Activated CD4-positive, alpha-beta T cell treated with anti-CD3 and anti-CD28 coated beads for 4 hours (primary cell): ENCODE measurements at places on chromosomes 11 and 22.
A peak's percentile ranks its signal among the peaks of the same experiment; 100 is the strongest.

GRCh38 chr11:61532134-61533038, 23.8 kb downstream of the LRRC10B start:
- peak; percentile 47 for DNase-seq

- no peak for DNase-seq
These were observed 53.4 kb upstream of the WNT7B start for GRCh38 chr22:46030231-46030880.

GRCh38 chr11:83511646-83512045, 225.5 kb upstream of the CCDC90B start:
- DNase-seq, result no peak

DNA sequence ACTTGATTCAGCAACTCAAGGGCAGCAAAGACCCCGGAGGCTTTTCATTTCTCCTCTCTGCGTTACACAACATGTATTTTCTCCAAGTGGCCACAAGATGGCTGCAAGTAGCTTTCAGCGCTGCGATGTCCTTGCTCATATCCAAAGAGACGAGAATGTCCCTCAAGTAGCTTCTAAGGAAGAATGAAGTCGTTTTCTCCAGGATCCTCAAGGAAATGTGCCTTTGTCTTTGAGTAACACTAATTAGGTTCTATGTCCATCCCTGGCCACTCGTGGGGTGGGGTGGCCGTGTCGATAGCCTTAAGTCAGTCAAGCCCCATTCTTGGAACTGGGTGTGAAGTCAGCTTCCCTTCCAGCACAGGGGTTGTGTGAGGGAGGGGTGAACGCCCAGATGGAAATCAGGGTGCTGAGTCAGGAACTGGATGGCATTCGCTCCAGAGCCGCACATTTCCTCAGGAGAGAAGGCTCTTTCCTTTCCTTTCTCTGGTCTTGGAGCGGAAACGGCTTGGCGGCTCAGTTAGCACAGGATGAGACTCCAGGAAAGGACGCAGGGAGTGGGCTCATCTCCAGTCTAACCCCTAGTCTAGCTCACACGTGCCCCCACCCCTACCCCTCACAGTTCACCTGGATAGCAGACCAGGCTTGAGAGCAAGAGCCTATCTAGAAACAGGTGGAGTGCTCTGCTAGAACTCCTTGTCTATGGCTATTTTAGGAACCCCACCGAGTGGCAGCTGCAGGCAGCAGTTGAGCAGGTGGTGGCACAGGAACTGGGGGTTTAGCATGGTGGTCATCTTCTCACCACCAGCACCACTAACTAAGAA, 44.3 kb downstream of the NNMT start:
- peak; percentile 25 for DNase-seq

DNA sequence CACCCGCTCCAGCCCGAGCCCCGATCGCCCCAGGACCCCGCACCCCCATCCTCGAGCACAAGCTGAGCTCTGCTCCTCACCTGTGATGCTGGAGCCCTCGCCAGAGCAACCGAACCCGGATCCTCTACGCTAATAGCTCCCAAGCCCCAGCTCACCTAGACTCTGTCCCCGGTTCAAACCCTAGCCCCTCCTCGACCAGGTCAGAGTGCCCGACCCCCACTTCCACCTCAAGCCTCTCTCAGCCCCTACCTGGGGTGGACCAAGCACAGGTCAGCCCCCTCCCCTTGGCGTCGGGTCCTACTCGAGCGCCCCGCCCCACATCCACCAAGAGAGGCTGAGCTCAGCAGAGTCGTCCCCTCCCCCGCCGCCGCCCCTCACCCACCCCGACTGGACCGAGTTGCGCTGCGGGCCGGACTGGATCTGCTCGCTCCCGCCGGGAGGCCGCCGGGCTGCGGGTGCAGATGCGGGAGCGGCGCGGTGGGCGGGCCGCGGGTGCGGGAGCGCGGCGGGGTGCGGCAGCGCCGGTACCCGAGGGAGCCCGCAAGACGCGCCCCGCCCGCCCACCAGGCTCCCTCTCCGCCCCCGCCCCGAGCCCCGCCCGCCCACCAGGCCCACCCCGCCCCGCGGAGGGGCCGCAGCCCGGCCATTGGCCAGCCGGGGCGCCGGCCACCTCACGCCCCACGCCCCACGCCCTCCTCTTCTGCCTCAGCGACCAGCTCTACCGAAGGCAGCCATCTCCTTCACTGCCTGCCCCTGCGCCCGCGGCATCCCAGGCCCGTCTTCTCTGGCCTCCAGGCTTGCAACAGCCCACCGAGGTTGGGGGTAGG, 577 bp upstream of the DKK3 start:
- no peak for DNase-seq

DNA sequence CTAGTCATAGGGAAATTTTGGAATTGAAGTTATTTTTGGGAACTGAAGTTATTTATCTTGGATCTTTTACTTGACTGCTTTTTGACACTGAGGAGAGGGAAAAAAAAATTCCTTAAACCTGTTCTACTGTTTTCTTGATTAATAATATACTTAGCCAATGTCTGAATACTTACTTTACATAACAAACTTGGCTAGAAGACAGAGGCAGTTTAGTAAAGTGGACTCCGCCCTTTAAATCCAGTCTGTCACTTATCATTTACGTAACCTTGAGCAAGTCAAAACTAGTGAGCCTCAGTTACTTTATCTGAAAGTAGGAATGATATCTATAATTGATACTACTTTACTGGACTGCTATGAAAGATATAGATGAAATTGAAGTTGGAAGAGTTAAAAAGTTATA, 19.5 kb downstream of the CTSC start:
- no peak for DNase-seq

DNA sequence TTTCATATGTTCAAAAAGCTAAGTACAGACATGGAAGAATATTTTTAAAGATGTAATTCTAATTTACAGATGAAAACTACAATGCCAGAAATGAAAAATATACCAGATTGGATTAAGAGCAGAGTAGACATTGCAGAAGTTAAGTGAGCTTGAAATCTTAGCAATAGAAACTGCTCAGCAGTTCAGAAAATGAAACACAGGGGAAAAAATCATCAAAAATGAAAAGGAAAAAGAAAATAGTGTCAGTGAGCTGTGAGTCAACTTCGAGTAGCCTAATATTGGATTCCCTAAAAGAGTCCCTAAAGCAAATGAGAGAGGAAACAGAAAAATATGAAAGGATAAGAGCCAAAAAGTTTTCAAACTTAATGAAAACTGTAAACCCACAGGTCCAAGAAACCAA, 25.8 kb upstream of the IL10RA start:
- no peak for DNase-seq

DNA sequence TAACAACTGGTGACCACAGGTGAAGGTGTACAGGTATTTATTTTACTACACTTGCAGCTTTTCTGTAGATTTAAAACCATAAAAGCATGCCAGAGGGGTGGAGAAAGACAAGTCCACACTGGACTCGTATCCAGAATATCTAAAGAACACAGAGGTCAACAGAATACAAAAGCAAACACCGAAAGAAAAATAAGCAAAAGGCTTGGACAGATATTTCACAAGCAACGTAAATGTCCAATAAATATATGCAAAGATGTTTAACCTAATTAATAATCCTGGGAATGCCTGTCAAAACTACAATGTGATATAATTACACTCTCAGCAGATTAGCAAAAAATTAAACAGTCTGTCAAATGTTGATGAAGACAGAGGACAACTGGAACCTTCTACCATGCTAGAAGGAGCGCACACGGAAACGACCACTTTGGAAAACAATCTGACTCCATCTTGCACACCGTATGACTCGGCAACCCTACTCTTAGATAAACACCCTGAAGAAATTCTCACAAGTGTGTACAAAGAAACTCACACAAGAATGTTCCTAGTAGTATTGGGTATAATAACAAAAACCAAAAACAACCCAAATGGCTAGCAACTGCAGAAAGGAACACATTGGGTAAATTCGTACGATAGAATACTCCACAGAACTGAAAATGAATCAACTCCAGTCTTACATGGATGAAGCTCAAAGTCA, 27.2 kb downstream of the GNB1L start:
- DNase-seq, result no peak

DNA sequence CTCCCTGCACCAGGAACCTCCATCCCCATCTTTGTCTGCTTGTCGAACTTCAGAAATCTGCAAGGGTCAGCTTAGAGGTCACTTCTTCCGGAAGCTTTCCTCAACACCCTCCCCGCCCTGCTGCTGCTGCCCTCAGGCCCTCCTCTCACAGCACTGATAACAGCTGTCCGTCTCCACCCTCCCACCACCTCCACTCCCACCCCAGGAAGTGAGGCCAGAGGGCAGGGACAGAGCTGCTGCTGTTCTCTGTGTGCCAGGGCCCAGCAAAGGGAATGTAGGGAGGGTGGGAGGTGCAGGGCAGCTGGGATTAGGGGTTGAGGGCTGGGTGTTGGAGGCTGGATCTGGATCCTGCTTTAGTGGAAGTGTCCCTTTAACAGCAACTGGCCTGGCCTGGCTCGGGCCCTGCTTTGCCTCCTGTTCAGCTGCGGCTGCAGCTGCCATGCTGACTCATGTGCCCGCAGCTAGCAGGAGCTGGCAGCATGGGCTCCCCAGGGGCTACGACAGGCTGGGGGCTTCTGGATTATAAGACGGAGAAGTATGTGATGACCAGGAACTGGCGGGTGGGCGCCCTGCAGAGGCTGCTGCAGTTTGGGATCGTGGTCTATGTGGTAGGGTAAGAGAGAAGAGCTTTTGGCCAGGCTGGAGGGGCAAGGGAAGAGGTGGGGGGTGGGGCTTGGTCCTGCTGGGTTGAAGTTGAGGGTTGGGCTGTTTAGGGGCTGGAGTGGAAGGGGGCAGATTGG, at the start of gene P2RX6:
Gene P2RX6, plus strand, starts transcription at position 440 of the 740 bp plus-strand sequence. Its CDS starts 10 bp downstream, at position 450.
- DNase-seq, result no peak

DNA sequence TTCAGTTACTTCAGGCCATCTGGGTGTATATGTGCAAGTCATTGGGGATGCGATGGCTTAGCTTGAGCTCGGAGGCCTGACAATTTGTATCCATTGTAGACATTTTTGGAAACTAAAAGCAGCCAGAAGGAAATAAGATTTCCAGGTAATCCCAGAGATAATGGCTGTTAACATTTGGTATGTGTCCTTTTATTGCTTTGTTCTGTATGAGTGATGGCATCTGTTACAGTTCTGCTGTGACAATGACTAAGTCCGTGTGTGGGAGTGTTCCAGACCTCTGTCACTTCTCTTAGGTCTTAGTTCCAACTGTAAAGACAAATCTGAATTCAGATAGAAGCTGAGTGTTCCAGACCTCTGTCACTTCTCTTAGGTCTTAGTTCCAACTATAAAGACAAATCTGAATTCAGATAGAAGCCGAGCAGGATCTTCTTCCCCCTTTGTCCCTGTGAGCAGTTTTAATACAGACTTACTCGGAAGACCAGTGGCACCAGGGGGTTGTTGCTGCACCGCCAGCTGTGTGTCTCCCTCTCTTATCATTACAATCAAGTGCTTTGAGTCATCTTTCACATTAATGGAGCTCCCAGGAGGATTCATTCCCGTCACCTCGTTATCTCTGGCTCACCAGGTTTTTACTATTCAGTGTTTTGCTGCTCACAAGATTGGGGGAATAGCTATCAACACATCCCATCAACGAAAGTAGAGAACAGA, 190.9 kb upstream of the SORL1-AS1 start:
- no peak for DNase-seq

DNA sequence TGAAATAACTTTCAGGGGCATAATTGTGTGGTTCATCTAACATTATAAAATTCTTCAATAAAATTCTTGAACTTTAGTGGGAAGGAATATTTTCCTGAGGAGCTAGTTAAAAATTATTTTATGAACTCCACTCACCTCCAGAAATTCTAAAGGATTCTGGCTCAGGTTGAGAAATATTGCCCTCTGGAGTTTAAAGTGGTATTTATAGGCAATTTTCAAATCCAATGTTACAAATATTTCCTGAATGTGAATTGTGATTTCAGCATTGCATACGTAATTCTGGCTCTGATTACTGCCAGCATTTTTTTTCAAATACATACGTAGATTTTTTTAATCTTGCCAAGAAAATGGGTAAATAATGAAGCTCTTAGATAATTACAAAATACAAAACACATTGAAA, 598.2 kb upstream of the ANO3 start:
- DNase-seq, result no peak

GRCh38 chr22:44601725-44602124, 100.3 kb upstream of the PRR5 start:
- no peak for DNase-seq

DNA sequence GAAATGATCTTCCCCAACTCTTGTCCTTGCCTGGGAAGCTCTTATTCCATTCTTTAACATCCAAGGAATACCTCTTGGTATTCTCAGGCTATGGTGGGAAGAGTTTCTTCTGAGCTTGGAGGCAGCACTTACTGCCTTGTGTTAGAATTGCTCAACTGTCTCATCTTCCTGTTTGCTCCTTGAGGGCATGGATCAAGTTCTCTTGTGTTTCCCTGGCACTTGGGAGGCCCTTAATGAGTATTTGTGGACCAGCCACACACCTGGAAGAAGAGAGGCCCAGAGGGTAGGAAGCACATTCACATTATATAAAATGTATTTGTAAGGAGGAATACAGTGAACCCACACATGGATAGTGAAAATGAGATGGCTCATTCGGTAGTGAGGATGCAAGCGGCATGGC, 3.4 kb upstream of the SORL1-AS1 start:
- no peak for DNase-seq

- DNase-seq, result no peak
These were observed 38.5 kb downstream of the BCR start for GRCh38 chr22:23218867-23219251.

DNA sequence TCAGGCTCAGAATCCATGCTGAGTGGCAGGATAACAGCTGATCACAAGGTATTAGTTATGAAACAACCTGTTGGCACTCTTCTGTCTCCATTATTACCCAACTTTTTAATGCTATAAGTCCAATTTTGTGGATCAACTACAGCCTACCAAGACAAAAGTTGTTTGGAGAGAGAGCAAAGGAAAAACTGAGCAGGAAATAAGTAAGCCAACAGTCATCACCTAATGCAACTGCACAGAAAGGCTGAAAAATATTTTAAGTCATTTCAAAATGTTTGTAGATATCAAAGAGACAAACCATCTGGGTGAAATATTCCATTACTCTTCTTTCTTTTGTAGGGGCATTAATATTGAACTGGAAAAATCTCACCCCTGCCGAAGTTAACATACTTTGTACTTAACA, 41.6 kb downstream of the FDX1 start:
- DNase-seq, result no peak

- DNase-seq, result no peak
These were observed 11.6 kb upstream of the RTN4R start for GRCh38 chr22:20279662-20280134.

DNA sequence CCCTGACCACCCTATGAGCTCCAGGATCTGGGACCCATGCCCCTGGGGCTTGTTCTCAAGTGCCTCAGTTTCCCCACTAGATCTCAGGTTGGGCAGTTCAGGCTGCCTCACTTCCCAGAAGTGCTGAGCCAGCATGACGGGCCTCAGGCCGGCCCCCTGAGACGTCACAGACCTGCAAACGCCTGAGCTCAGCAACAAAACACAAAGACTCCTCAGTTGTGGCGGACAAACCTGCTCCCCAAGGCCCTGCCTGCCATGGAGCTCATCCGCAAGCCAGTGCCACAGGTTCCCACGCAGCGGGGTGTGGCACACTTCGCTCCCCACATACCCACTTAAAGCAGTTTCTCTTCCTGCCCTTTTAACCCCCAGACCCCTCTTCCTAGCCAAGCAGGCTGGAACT, 45.2 kb downstream of the NECTIN1 start:
- no peak for DNase-seq

- peak; percentile 38 for DNase-seq
These were observed 23.2 kb downstream of the CAPN1 start for GRCh38 chr11:65204646-65205601.

GRCh38 chr11:80814813-80815212, 1374.0 kb upstream of the TENM4 start:
- no peak for DNase-seq
